RWPE2 (cell line): ENCODE measurements at places on chromosomes 6 and 20.

GRCh38 chr6:113854531-113855499 lies 2.3 kb upstream of the MARCKS start:
- H3K4me1 ChIP-seq = no peaks in the 10 kb centered on the region
- DNase-seq = peak; percentile 68
- 0 out of 2 replicates have a peak, but pooled peaks cover 3% of the 10 kb centered on the region for H3K36me3 ChIP-seq

- H3K4me1 ChIP-seq = no peaks in the 10 kb centered on the region
- DNase-seq = no peak
- H3K36me3 ChIP-seq = no peaks in the 10 kb centered on the region
These were observed 376.9 kb downstream of the PHF3 start for GRCh38 chr6:64012351-64013001.

GRCh38 chr6:49856282-49856681 lies 10.1 kb downstream of the CRISP1 start:
- H3K27me3 ChIP-seq = no peaks in the 10 kb centered on the region
- H3K4me3 ChIP-seq = no peak overlapping the region
- no peak overlapping the region for H3K27ac ChIP-seq
- no peaks in the 10 kb centered on the region for H3K36me3 ChIP-seq
- no peak for DNase-seq

DNA sequence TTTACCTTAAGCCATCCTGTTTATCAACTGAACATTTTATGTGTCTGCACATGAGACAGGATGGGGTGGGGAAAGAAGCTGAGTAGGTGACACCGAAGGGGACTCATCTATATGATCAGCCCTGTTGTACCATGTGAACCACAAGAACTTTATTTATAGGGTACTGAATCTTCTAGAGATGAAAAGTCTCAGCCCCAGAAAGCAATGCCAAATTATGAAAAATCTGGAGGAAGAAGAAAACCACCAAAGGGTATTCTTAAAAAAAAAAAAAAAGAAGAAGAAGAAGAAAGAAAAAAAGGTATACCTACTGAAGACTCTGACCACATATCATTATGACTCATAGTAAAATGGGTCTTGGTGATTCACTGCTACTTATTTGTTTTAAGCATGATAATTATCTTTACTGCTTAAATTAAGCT lies 39.8 kb upstream of the HBS1L start:
- no peak overlapping the region for H3K27ac ChIP-seq
- peaks cover 4% of the 10 kb centered on the region for H3K4me1 ChIP-seq
- H3K36me3 ChIP-seq = no peaks in the 10 kb centered on the region

- no peak overlapping the region for H3K4me3 ChIP-seq
- H3K27ac ChIP-seq = peak overlapping the region; percentile 41
- DNase-seq = peak; percentile 72
- no peaks in the 10 kb centered on the region for H3K27me3 ChIP-seq
- H3K4me1 ChIP-seq = peaks cover 21% of the 10 kb centered on the region
These were observed 79.6 kb upstream of the SASH1 start for GRCh38 chr6:148263010-148263409.

- H3K27ac ChIP-seq = no peak overlapping the region
- peaks cover 29% of the 10 kb centered on the region for H3K4me1 ChIP-seq
- H3K36me3 ChIP-seq = peaks cover 36% of the 10 kb centered on the region
- no peak for DNase-seq
- H3K27me3 ChIP-seq = no peaks in the 10 kb centered on the region
These were observed 55.5 kb downstream of the ARID1B start for GRCh38 chr6:156832669-156833068.

- peaks cover 63% of the 10 kb centered on the region for H3K4me1 ChIP-seq
- H3K27ac ChIP-seq = peak overlapping the region; percentile 97
- H3K27me3 ChIP-seq = no peaks in the 10 kb centered on the region
- DNase-seq = no peak
- H3K4me3 ChIP-seq = no peak overlapping the region
These were observed 6.5 kb downstream of the RPS6KA2 start for GRCh38 chr6:166620478-166621113.

DNA sequence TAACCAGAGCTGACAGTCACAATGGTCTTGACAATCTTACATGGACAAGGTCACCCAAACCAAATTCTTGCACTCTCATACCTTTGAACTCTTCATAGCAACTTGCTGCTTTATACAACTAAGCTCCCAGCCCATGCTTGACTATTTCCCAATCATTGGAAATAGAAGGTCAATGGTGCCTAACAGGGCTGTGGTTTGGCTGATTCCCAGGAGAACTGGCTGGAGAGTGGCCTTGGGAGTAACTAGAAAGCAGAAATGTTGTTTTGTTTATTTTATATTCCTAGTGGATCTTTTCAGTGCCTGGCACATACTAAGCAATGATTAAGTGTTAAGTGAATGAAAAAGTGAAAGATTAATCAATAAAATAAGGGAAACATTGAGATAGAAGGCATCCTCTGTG lies 3.0 kb downstream of the SPINT4 start:
- no peaks in the 10 kb centered on the region for H3K36me3 ChIP-seq
- peaks cover 42% of the 10 kb centered on the region for H3K27me3 ChIP-seq
- DNase-seq = no peak

DNA sequence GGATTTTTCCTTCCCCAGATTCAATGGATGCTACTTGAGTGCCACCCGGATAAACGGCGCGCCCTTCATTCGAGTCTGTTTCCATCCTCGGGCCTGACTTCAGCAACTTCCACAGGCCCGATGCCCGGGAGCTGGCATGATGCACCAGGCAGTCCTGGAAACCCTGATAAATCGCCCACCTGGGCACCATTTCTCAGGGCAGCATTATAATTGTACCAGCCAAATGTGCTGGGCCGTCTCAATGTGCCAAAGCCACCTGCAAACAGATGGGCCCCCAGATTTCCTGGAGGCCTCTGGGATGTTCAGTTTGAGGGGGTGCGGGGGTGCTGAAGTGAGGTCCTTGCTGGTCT lies 65.8 kb downstream of the NOL4L start:
- DNase-seq = no peak
- no peaks in the 10 kb centered on the region for H3K27me3 ChIP-seq

DNA sequence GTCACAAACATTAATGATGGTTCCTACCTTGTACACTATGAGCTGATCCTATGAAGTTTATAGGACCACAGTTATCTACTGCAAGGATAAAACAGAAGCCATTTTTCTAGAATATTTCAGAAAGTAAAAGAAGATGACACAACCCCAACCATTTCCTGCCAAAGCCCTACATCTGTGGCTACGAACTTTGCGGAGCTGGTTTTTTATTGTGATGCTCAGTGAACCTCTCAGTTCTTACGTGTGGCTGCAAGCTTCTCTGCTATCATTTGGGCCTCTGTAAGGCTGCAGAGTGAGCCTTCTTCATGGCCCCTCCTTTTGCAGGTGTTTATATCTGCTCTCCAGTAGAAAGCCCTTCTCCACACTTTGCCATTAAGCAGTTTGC lies 17.8 kb upstream of the TAGAP start:
- DNase-seq = no peak
- no peaks in the 10 kb centered on the region for H3K4me1 ChIP-seq
- peaks cover 10% of the 10 kb centered on the region for H3K27me3 ChIP-seq
- H3K36me3 ChIP-seq = no peaks in the 10 kb centered on the region

GRCh38 chr6:37074053-37074827 lies 68.8 kb downstream of the FGD2 start:
- no peaks in the 10 kb centered on the region for H3K27me3 ChIP-seq
- H3K36me3 ChIP-seq = no peaks in the 10 kb centered on the region
- H3K4me1 ChIP-seq = peaks cover 12% of the 10 kb centered on the region
- no peak for DNase-seq
- no peak overlapping the region for H3K4me3 ChIP-seq
- H3K27ac ChIP-seq = no peak overlapping the region

- H3K4me3 ChIP-seq = no peak overlapping the region
- H3K4me1 ChIP-seq = peaks cover 9% of the 10 kb centered on the region
- no peak overlapping the region for H3K27ac ChIP-seq
- H3K27me3 ChIP-seq = no peaks in the 10 kb centered on the region
These were observed 4.9 kb downstream of the PLCG1 start for GRCh38 chr20:41142245-41142644.

- no peak for DNase-seq
- H3K4me1 ChIP-seq = no peaks in the 10 kb centered on the region
- H3K36me3 ChIP-seq = no peaks in the 10 kb centered on the region
- no peak overlapping the region for H3K27ac ChIP-seq
- no peak overlapping the region for H3K4me3 ChIP-seq
These were observed 31.4 kb downstream of the RALGAPA2 start for GRCh38 chr20:20680991-20681508.

GRCh38 chr20:32113591-32114260 lies 4.2 kb downstream of the TM9SF4 start:
- no peaks in the 10 kb centered on the region for H3K27me3 ChIP-seq
- H3K27ac ChIP-seq = no peak overlapping the region
- H3K4me3 ChIP-seq = no peak overlapping the region
- DNase-seq = no peak
- H3K36me3 ChIP-seq = peaks cover 50% of the 10 kb centered on the region
- H3K4me1 ChIP-seq = peaks cover 10% of the 10 kb centered on the region

DNA sequence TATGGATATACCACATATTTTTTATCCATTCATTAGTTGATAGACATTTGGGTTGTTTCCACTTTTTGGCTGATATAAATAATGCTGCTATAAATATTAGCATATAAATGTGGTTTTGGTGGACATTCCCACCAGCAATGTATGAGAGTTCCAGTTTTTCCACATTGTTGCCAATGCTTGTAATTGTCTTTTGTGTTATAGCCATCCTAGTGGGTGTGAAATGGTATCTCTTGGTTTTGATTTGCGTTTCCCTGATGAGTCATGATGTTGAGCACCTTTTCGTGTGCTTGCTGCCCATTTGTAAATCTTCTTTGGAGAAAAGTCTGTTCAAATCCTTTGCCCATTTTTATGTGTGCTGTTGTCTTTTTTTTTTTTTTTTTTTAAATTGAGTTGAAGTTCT lies 54.4 kb downstream of the DHX35 start:
- peaks cover 11% of the 10 kb centered on the region for H3K4me1 ChIP-seq
- H3K4me3 ChIP-seq = no peak overlapping the region
- DNase-seq = no peak
- H3K36me3 ChIP-seq = peaks cover 91% of the 10 kb centered on the region

GRCh38 chr6:158978757-158979156 lies 21.2 kb downstream of the RSPH3 start:
- H3K36me3 ChIP-seq = peaks cover 34% of the 10 kb centered on the region
- H3K4me3 ChIP-seq = no peak overlapping the region
- DNase-seq = no peak

GRCh38 chr20:3494218-3494617 lies 23.4 kb downstream of the ATRN start:
- no peaks in the 10 kb centered on the region for H3K27me3 ChIP-seq
- H3K36me3 ChIP-seq = no peaks in the 10 kb centered on the region; the same call in 1 of the 2 replicates
- no peak overlapping the region for H3K27ac ChIP-seq
- no peaks in the 10 kb centered on the region for H3K4me1 ChIP-seq
- no peak for DNase-seq

DNA sequence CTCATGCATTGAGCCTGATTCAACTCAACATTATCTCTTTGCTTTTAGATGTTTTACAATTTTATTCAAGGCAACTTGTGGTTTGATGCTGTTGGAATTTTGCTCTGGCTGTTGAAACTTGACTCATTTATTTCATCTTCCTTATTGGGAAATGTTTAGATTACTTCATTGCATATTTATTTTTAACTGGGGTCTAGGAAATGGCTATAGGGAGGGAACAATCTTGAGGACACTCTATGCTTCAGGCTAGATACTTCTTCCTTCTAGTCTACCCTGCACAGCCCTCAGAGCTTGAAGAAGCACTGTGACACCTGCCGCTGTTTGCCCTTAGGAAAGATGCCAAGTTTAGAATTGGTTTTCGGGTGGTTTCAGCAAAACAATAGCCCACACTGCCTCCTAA lies 183.4 kb downstream of the ADGRG6 start:
- no peaks in the 10 kb centered on the region for H3K4me1 ChIP-seq
- H3K27ac ChIP-seq = no peak overlapping the region
- H3K27me3 ChIP-seq = no peaks in the 10 kb centered on the region
- H3K4me3 ChIP-seq = no peak overlapping the region
- no peak for DNase-seq

- no peak overlapping the region for H3K4me3 ChIP-seq
- no peaks in the 10 kb centered on the region for H3K4me1 ChIP-seq
- no peak overlapping the region for H3K27ac ChIP-seq
- no peaks in the 10 kb centered on the region for H3K36me3 ChIP-seq
These were observed 134.3 kb downstream of the IBTK start for GRCh38 chr6:82113231-82113630.

DNA sequence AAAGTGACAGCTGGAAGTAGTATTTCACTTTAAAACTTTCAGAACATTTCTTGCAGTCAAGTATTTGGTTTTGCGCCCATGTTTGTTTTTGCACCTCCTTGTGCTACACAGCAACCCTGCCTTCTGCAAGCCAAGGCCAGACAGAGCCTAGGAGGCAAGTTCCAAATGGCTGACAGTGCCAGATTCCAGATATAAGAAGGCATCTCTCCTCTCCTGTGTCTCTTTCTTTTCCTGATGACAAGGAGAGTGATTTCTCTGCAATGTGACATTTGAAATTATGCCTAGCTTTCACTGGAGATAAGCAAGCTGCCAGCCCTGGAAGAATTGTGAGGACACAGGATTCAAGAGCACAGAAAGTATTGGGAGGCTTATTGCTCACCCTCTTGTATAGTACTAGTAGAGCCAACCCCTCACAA lies 149.1 kb upstream of the TENT5A start:
- no peak for DNase-seq
- H3K27ac ChIP-seq = no peak overlapping the region
- no peaks in the 10 kb centered on the region for H3K27me3 ChIP-seq
- H3K36me3 ChIP-seq = no peaks in the 10 kb centered on the region

DNA sequence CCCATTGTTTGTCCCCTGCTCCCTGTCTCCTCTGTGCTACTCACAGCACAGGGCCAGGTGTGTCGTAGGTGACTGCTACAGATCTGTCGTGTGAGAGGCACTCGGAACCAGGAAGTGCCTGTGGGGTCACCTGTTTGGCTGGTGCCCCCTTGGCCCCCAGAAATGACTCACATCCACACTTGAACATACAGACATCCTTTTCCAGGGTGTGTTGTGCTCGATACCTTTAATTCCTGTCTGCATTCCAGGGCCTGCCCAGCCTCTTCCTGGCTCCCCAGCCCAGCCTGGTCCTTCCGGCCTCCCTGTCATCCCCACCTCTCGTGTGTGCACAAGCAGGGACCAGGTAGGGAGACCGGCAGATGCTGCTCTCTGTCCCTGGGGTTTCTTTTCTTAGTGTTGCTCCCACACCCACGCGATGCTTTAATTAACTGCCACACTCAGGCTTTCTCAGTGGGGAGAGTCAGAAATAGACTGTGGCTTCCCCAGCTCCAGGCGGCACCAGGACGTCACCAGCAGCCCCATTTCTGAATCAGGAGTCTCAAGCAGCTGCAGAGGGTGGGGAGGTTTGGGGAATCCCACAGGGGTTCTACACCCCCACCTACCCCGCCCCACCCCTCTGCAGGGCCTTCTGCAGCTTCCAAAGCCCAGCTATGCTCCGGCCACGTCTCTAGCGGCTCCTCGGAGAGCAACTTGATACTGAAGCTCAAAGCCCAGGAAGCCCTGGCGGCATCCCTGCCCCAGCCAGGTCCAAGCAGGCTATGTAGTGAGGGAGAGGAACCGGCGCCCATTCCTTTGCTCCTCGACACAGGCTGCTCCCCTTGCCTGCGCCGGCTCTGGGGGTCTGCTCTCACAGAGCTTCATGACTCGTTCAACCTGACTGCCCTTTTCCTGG lies 102.2 kb downstream of the SYCP2 start:
- peak; percentile 97 for DNase-seq
- H3K4me3 ChIP-seq = peak overlapping the region; percentile 12
- peaks cover 49% of the 10 kb centered on the region for H3K4me1 ChIP-seq
- peak overlapping the region; percentile 97 for H3K27ac ChIP-seq
- no peaks in the 10 kb centered on the region for H3K36me3 ChIP-seq

- H3K27me3 ChIP-seq = no peaks in the 10 kb centered on the region
- no peaks in the 10 kb centered on the region for H3K36me3 ChIP-seq
- H3K4me1 ChIP-seq = no peaks in the 10 kb centered on the region
- no peak overlapping the region for H3K27ac ChIP-seq
- no peak overlapping the region for H3K4me3 ChIP-seq
These were observed 13.2 kb upstream of the ZBTB22 start for GRCh38 chr6:33330736-33331135.
